ENCODE measurements at places on chromosomes 3 and 15. TPM values are rescaled to one million over a fixed set of nuclear protein-coding genes. Genes with fewer than 3 reads are reported as not detected.

DNA sequence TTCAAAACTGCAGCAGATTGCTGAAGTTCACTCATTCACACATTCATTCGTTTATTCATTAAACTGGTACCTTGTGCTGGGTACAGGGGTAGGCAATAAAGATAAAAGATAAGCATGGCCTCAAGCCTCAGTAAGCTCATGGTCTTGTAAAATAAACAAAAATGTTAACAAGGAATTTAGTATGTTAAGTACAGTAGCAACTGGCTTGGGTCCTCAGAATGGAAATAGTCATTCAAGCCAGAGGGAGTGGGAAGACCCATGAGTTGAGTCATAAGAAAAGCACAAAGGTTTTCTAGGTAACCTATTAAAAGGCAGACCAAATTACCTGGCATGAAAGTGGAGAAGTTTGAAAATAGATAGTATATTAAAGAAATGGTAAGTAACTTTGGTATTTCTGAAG is 163.3 kb downstream of the CDIN1 start:
- no peak for DNase-seq

DNA sequence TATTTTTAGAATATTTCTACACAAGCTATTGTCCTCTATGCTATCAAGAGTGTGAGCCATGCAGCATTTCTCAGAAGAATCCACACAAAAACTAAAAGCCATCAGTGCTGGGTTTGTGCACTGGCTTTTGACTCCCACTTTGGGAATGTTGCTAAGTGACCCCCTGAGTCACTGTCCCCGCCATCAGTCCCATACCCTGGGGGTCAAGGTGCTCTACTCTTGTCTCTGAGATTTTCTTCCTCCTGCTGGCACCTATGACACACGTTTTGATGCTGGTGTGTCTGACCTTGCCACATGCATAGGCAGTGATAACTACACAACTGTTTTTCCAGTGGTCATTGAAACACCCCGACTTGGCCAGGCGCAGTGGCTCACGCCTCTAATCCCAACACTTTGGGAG is 19.8 kb downstream of the CMTM7 start:
- DNase-seq = no peak

- DNase-seq = no peak
Observed at GRCh38 chr3:128397484-128397883, 69.2 kb downstream of the DNAJB8 start.

DNA sequence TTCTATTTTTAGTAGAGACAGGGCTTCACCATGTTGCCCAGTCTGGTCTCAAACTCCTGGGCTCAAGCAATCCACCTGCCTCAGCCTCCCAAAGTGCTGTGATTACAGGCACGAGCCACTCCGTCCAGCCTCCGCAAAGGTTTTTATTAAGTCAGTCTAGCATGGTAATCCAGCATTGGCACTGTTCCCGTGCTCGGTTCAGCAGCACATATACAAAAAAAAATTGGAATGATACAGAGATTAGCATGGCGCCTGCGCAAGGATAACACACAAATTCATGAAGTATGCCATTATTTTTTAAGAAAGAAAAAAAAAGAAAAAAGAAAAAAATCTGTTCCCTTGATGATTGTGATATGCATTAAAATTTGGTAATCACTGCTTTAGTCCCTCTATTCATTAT is 8.5 kb downstream of the CKMT1A start:
- DNase-seq = no peak

DNA sequence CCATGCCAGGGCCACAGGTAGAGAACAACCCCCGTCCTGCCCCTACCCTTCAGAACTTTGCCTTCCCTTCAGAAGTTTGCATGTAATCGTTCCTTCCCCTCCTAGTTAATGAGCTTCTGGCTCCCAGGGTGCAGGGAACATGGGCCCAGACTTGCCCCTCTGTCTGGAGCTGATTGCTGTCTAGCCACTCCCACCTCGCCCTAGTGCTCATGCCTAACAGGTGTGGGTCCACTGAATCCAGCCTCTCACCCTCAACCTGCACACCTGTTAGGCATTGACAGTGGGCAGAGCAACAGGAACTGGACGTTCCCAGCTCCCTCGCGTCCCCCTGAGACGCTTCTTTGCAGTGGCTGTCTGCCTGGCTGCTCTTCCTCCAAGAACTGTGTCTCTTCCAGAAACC is 40.3 kb downstream of the WNT5A start:
- DNase-seq = no peak

PIK3CA gene
- 7.7 TPM for polyA plus RNA-seq

PLCB2 gene
- 12.3 TPM for polyA plus RNA-seq

FETUB gene
- polyA plus RNA-seq = not detected

ZNF660 gene
- 0.19 TPM for polyA plus RNA-seq

TTC14 gene
- polyA plus RNA-seq = 26.1 TPM

BCL2A1 gene
- polyA plus RNA-seq = 0.66 TPM

Measured in K562 (cell line).